ENCODE measurements at places on chromosomes 12 and 14.

- no peak for DNase-seq
Measured at GRCh38 chr12:25119020-25119419, 75.9 kb downstream of the DNAI7 start.

- DNase-seq, result peak; percentile 48
Measured at GRCh38 chr12:121110211-121110940, 22.3 kb upstream of the P2RX7 start.

GRCh38 chr12:80935111-80935510 lies 2.6 kb downstream of the LIN7A start:
- no peak for DNase-seq

GRCh38 chr14:40847480-40847879 lies 759.2 kb upstream of the LRFN5 start:
- no peak for DNase-seq

DNA sequence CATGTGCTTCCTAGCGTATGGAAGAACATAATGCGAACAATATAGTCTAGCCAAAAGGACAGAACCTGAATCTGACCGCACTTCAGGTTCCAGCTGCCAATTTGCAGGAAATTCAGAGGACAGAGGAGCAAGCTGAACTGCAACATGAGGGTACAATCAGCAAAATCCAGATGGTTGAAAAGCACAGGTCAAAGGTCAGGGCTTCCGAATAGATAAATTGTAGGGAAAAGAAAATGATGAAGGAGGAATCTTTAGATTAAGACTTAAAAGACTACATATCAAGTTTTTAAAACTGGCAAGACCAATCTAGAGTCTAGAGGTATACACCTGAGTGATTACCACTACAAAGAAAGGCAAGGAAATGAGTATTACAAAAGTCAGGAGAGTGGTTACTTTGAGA lies 42.1 kb upstream of the SELPLG start:
- DNase-seq, result no peak

All from T-helper 2 cell treated with Interferon-gamma antibody and Interleukin-4, amounts not matched to agents 5 μg/mL and 100 μg/mL, for 36 hours (primary cell).